Lung microvascular endothelial cell (primary cell): ENCODE measurements at places on chromosomes 1 and 21. TPM values are rescaled to one million over a fixed set of nuclear protein-coding genes. Genes with fewer than 3 reads are reported as not detected.

Gene S100A8
- total RNA-seq, result not detected in 2 replicates

Gene RGS8
- total RNA-seq, result not detected in 2 replicates

Gene OR2T2
- not detected in 2 replicates for total RNA-seq

Gene FCRL1
- total RNA-seq, result not detected in 2 replicates

Gene LAPTM5
- 33.8 and 66.7 TPM in 2 replicates for total RNA-seq

Gene ST6GALNAC5
- total RNA-seq, result not detected in 2 replicates

Gene C4BPA
- total RNA-seq, result not detected in 2 replicates

Gene RGS13
- not detected in 2 replicates for total RNA-seq

Gene RGS16
- total RNA-seq, result 0.65 and 1.4 TPM in 2 replicates

Gene SPRR2E
- total RNA-seq, result not detected in 2 replicates

Gene MPL
- total RNA-seq, result under 0.01 TPM in 1 of 2 replicates, not detected in the other

Gene AGT
- not detected in 2 replicates for total RNA-seq

Gene C1orf50
- total RNA-seq, result 3.1 and 3.8 TPM in 2 replicates

Gene GSTM3
- 36.3 and 42.9 TPM in 2 replicates for total RNA-seq

Gene TMPRSS3
- total RNA-seq, result not detected in 2 replicates

Gene PLXNA2
- 42.7 and 46.4 TPM in 2 replicates for total RNA-seq

Gene OVAAL
- total RNA-seq, result not detected in 2 replicates

Gene FCRL6
- total RNA-seq, result not detected in 2 replicates

Gene BNIPL
- total RNA-seq, result under 0.01 and 0.20 TPM in 2 replicates

Gene RGS2
- 3.9 and 9.5 TPM in 2 replicates for total RNA-seq

Gene NHLH1
- not detected in 2 replicates for total RNA-seq

Gene SNX7
- total RNA-seq, result 21.2 and 32.9 TPM in 2 replicates

Gene SPRR3
- not detected in 2 replicates for total RNA-seq

Gene CHML
- 8.9 and 9.9 TPM in 2 replicates for total RNA-seq
